CD4-positive, alpha-beta T cell treated with Interleukin-10 for 1 hour (primary cell): ENCODE measurements at places on chromosomes 7 and 10.
A peak's percentile ranks its signal among the peaks of the same experiment; 100 is the strongest.

- DNase-seq = no peak
Observed at GRCh38 chr7:112880818-112881418, 90.7 kb upstream of the TMEM168 start.

GRCh38 chr7:68904630-68905029 is 693.6 kb upstream of the AUTS2 start:
- no peak for DNase-seq

DNA sequence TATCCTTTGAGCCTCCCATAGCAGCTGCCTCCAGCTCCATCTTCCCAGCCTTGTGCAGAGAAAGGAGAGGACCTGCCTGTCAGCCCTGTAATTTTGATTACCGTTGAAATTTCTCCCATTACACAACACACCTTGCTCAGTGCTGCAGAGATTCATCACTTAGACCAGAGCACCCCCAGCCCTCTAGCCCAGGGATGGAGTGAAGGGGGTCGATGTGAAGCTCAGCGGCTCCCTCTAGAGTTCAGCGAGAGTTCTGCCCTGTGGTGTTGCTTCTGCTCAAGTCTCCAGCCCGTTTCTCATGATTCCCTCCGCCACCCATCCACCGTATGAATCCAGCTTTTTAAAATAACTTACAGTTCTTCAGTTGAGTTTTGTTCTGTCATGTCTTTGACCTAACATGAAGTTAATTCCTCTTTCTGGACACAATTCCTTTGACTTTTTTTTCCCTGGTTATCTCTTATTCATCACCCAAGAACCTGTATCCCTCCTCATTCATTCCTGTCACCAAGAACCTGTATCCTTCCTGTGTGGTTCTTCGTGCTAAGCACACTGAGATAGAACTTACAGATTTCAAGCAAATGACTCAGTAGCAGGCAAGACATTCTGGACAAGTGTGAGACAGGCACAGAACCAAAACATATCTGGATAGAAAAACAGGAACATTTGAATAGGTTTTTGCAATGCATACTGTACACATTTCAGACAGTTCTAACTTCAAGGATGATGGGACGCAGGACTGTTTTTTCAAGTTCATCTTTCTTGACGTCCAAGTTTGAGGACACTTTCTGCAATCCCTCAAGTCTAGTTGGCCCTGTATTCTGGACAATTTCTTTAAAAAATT is 35.0 kb upstream of the ZNF32 start:
- peak; percentile 18 for DNase-seq

DNA sequence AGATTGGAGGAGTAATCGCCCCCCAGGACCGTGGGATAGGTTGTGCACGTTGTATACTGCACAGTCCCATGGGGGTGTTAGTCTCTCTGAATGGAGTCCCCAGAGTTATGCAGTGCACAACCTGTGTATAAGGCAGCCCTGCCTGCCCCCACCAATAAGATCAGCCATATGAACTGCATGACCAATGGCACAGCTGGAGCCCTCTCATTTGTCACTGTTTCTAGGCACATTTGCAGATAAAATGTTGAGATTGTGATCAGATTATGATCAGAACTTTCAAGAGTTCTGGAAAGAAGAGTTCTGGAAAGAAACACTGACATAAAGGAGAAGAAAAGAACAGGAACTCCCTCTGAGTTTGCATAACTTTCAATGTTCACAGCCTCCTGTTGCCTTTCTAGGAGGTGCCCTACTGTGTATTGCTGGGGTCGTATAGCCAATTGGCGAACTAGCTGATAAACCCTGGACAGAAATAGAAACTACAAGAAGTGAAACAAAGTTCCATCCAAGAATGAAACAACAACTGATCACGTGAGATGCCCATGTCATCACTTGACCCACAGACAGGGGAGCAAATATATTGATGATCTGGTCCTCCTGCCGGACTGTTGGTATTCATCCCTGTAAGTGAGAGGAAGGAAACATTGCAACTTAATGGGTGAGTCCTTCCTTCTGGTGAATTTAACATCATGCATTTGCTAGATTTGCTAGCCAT is 49.6 kb upstream of the TOMM7 start:
- peak; percentile 8 for DNase-seq
